Stomach (tissue), 19 donors: ENCODE measurements at places on chromosomes 16 and 17. TPM values are rescaled to one million over a fixed set of nuclear protein-coding genes. Genes with fewer than 3 reads are reported as not detected.

DNA sequence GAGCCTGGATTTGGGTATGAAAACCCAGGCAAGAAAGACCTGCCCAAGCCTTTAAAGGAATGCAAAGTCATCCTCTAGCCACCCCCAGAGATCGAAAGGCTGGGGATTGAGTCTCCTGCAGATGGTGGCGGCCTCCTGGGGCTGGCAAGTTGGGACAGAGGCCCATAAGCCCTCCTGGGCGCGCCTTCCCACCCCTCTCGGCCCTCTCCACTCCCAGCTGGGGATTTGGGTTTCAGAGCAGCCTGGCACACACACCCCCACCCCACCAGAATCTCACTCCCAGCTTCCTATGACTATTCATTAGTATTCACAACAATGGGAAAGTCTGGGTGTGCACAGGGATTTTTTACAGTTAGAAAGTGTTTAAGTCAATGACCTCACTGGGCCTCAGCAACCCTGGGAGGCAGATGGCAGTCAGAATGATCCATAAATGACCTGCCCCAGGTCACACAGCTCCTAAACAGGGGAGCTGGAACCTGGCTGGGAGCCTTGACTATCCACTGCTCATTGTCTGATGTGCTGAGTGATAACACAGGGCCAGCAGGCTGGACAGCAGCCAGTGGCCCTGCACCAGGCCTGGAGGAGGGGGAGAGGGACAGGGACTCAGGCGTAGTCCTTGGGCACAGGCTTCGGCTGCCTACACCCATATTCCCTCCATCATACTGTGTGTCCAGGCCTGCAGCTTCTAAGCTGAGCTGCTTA lies 12.1 kb downstream of the NHERF1 start:
- H3K4me3 ChIP-seq: no peak overlapping the region
- H3K4me1 ChIP-seq: peaks cover 81% of the 10 kb centered on the region
- H3K27ac ChIP-seq: peak overlapping the region; percentile 75
- H3K27me3 ChIP-seq: no peaks in the 10 kb centered on the region
- H3K36me3 ChIP-seq: peaks cover 14% of the 10 kb centered on the region
- DNase-seq: no peak

DNA sequence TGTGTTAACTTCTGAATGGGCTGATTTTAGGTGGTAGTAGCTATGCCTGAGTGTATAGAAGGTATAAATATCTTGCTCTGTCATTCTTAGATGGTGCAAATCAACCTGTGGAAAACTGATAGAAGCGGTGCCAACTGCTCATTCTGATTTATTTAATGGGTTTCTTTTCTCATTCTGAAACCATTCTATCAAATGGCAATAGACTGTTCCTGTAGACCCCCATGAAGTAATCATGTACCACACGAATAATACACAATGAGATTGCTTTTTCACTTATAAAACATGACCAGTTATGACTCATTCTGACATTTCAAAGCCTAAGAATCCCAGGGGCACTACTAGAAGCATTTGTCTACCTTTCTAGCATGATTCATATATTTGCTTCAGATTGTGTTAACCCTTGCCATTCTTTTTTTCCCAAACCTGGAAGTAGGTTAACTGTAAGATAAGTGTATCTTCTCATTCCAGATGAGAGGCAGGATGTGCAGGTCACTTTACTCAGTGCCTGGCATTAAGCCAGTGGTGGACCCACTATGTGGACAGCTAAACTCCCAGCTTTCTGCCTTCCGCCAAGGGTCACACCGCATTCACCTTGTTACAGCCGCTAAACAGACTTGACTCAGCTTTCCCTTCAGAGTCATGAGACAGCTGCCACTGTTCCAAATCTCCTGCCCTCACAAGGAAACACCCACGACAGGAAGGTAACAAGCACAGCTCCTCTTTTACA lies 16.4 kb upstream of the SLC16A11 start:
- H3K4me1 ChIP-seq: no peaks in the 10 kb centered on the region
- H3K27me3 ChIP-seq: no peaks in the 10 kb centered on the region
- no peak overlapping the region for H3K4me3 ChIP-seq
- no peaks in the 10 kb centered on the region for H3K36me3 ChIP-seq
- peak overlapping the region; percentile 20 for H3K27ac ChIP-seq

- H3K27me3 ChIP-seq: peaks cover 23% of the 10 kb centered on the region
- no peaks in the 10 kb centered on the region for H3K36me3 ChIP-seq
- DNase-seq: no peak
- H3K4me1 ChIP-seq: peaks cover 19% of the 10 kb centered on the region
- H3K27ac ChIP-seq: peak overlapping the region; percentile 82
These were observed 31.8 kb downstream of the HASPIN start for GRCh38 chr17:3755335-3756030.

DNA sequence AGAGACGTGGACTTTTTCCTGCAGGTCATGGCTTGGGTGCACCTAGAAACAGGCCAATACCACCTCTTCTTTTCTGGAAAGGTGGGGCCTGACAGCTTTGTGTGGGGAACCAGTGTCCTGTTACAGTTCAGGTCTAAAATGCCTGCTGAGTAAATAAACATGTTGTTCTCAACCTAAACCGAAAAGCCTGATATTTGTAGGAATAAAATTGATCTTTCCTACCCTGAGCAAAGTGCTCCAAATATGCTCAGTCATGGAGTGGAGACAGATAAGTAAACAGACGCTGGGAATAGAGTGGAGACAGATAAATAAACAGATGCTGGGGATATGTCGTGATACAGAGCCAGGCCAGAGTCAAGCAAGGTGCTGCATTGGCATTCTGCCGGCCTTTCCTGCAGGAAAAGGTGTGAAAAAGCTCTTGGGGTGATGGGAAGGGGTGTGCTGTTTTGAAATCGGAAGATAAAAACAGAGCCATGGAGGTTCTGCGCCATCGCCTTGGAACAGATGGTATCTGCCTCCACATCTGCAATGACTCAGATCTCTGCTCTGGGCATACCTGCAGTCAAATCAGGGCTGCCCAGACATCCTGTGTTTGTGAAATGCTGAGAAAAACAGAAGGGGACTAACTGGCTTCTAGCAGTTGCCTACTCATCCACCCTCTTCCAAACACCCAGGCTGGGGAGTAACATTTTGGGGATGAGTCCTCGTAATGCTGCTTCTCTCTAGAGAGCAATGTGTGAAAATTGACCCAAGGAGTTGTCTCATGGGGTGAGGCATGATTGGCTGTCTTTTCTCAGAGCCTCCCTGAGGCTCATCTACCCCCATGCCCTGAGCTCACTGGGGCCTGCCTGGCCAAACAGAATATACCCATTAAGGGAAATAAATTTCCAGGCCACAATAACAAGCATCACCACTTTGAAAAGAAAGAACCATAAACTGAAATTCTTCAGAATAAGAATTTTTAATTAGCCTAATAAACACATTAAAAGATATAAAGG lies 16.8 kb upstream of the TRPV2 start:
- H3K36me3 ChIP-seq: no peaks in the 10 kb centered on the region
- no peaks in the 10 kb centered on the region for H3K27me3 ChIP-seq
- H3K27ac ChIP-seq: no peak overlapping the region

DNA sequence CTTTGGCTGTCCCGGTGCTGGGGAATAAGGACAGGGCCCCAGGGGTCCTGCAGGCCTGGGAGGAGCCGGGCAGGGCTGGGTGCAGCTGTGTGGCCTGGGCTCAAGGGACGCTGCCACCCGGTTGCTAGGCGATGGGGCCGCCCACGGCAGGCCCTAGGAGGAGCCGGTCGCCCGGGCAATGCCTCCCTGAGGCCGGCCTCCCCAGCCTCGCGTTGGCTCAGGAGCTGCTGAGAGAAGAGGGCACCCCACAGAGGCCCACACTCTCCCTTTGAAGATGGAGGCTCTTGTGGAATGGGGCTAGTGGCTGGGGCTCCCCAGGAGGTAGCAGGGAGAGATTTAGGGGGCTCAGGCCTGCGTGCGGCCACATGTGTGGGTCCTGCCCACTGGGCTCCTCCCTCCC lies at the start of gene CIBAR2:
CIBAR2 (minus strand) TSS at position 109 of the 400 bp plus-strand sequence. CDS start 120 bp downstream, outside the sequence.
- no peak within 1 kb of the TSS for H3K27ac ChIP-seq
- no peaks in the 10 kb centered on the region for H3K27me3 ChIP-seq
- no peak for DNase-seq
- peaks cover 9% of the 10 kb centered on the region for H3K4me1 ChIP-seq
- no peak within 1 kb of the TSS for H3K4me3 ChIP-seq
- no peaks in the 10 kb centered on the region for H3K36me3 ChIP-seq

DNA sequence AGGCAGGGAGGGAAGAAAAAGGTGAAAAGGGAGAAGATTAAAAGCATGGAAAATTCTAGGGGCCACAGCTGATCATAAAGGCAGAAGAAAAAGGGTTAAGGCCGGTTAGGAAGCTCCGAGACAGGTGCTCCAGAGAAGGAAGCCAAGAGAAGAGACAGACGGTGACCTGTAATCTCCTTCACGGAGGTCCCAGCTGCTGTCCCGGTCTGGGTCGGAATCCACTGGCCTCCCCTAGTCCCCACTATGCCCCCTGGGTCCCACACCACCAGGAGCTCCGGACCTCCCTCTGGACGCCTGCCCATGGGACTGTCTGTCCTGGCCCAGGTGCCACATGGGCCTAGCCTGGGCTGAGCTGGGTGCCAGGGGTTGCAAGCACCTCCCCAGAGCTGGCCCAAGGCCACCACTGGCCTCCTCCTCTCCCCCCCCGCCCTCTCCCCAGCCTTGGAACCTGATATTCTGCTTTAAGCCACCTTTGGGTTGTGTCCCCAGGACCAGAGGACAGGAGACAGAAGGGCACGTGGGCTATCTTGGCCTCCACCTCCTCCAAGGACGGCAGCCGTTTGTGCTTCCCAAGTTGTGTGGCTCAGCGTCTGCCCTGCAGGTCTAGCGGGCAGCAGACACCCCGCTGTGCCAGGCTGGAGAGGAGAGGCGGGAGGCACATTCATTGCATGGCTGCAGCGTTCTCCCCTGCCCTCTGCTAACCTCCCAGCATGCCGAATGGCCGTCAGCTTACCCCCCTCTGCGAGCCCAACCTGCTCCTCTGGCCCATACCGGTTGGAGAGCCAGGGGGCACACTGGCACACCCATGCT lies 102.4 kb downstream of the ENGASE start:
- H3K36me3 ChIP-seq: no peaks in the 10 kb centered on the region
- no peak overlapping the region for H3K4me3 ChIP-seq
- DNase-seq: no peak
- no peak overlapping the region for H3K27ac ChIP-seq
- no peaks in the 10 kb centered on the region for H3K27me3 ChIP-seq

GRCh38 chr17:67784364-67785121 lies 40.8 kb upstream of the BPTF start:
- DNase-seq: peak; percentile 42
- no peaks in the 10 kb centered on the region for H3K36me3 ChIP-seq
- no peak overlapping the region for H3K27ac ChIP-seq
- no peak overlapping the region for H3K4me3 ChIP-seq

DNA sequence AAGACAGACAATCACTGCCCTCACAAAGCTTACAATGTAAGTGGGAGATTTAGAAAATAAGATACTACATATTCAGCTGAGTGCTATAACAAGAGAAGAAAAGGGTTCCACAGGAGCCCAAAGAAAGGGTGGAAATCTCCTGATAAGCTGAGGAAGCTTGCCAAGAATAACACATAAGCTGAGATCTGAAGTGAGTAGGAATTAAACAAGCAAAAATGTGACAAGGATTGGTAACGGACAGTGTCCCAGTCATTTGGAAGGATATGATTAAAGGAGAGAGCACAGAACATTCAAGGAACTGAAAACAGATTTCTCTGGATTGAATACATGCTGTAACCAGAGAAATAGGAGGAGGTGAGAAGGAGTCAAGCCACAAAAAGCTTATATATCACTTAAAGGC lies 13.0 kb downstream of the CDYL2 start:
- no peak overlapping the region for H3K27ac ChIP-seq
- H3K27me3 ChIP-seq: no peaks in the 10 kb centered on the region
- no peaks in the 10 kb centered on the region for H3K4me1 ChIP-seq
- H3K36me3 ChIP-seq: no peaks in the 10 kb centered on the region

The YBX2 gene
- 0.92 TPM for total RNA-seq

The MT1F gene
- total RNA-seq: not detected

The ABCA8 gene
- total RNA-seq: 35.6 TPM
